ENCODE measurements at places on chromosomes 13 and 19.

DNA sequence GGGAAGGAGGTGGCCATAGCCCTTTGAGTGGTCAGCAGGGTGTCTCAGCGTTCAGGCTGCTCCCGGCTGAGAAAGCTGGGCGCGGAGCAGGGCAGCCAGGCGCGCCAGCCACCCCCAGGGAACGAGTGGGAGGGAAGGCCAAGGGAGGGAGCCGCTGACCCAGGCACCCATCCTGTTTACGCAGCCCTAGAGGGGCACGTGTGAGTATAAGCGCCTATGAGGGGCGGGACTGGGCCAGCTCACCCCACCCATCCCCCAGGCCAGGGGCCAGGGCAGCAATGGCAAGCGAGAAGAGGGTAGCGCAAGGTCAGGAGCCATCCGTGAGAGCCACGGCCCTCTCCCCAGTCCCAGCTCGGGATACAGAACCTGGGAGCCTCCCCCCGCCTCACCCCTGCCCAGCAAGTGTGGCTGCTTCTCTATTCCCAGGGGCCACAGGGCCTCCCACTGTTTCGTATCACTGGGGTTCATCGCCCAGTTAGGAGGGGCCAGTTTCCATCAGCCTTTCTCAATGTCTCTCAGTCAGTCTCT, 897 bp upstream of the DMKN start:
- DNase-seq: no peak

GRCh38 chr13:80070024-80070703, 270.8 kb downstream of the SPRY2 start:
- no peak for DNase-seq

- DNase-seq: no peak
Observed at GRCh38 chr19:10068205-10068604, 17.9 kb upstream of the SHFL start.

DNA sequence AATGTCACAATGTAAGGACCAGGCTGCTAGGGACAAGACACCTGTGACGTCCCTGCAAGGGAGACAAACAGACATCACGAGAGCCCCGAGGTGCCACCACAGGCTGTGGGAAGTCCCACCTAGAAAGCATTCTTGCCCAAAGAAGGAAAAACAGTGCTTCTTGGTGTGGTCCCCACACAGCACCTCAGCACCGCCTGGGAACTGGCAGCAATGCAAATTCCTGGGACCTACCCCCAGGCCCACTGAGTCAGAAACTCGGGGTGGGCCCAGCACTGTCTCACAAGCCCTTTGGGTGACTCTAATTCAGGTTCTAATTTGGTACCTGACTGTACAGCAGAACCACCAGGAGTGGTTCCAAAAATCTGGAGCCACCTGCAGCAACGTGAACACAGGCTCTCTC, 13.8 kb upstream of the CCNP start:
- DNase-seq: no peak

All from stimulated activated CD4-positive, alpha-beta T cell treated with anti-CD3 and anti-CD28 coated beads, Interleukin-15, amount 100 ng/mL, for 24 hours (primary cell).